HT1080 (cell line): ENCODE measurements at places on chromosomes 12 and 14. TPM values are rescaled to one million over a fixed set of nuclear protein-coding genes. Genes with fewer than 3 reads are reported as not detected.

Gene TEAD4
- total RNA-seq = 61.9 and 80.0 TPM in 2 replicates

Gene AHSA1
- 414 and 428 TPM in 2 replicates for total RNA-seq

Gene TBC1D30
- total RNA-seq = 7.0 and 7.4 TPM in 2 replicates

Gene RASAL1
- total RNA-seq = not detected in 2 replicates

Gene TAC3
- not detected in 2 replicates for total RNA-seq

GRCh38 chr14:75418850-75419768 is 8.7 kb upstream of the JDP2 start:
- DNase-seq = no peak

DNA sequence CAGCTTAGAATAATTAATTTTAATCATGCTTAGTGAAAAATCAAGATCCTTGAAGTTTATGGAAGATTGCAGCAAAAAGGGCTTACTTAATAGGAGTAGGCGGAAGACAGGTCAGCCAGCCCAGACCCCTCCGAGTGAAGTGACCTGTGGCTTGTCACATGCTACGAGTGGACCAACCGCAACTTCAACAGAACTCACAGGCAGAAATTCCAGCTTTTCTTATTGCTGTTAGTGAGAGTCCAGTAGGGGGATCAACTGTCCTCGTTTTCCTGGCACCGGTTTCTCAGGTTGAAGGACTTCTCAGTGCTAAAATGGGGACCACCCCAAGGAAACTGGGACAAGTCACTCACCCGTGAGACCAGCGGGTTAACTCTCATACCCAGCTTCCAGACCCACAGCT is 72.9 kb downstream of the ACACB start:
- DNase-seq = no peak

DNA sequence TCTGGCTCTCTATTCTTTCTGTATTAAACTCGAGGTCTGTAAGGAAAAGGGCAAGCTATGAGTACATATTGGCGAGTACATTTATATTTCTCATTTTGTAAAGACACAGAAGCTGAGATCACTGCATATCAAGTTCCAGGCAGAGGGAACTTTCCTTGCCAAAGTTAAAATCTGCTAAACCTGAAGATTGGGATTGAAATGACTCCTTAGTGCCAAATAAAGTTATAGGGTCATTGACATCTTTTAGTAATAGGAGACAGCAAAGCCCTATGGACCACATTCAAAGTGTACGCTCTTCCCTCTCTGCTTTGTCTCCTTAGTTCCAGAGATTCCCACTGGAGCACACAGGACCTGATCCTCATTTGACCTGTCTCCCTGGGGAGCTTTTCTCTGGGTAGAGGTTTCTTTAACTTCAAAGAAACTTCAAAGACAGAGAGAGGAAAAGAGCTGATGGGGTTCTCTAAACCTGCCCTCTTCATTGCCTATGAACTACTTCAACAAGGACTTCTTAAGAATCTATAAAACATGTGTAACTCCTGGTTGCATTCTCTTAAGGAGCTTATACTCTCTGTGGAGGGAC is 42.6 kb upstream of the PTPRR start:
- DNase-seq = no peak

DNA sequence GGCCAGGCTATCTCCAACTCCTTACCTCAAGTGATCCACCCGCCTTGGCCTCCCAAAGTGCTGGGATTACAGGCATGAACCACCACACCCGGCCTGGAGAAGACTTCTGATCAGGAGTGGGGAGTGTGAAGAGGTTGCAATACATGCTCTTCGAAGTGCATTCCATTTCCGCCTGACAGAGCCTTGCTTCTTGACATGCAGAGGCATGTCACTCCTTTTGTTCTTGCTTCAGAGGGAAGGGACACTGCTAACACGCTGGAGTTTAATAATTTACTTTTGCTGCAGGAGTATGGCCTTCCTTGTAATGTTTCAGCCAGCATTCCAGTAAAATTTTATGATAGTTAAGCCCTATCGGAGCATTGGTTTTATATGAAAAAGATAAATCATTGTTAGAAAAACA is 74.9 kb downstream of the SLC25A47 start:
- no peak for DNase-seq

DNA sequence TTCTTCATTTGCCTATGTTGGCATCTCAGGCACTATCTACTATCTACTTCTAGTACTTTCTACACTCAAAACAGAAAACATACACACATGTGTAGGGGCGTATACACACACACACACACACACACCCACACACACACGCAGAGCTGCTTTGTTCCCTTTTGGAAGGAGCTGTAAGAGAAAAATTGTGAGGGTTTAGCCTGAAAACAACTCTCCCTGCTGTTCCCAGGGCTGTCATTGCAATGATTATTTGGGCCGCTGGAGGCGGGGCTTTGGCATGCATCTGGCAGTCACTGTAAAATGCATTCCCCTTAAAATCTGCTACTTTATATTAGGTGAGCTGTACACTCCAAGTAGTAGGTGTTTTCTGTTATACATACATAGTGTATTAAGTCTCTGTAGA is 29.1 kb upstream of the SLC38A2 start:
- DNase-seq = no peak
